ENCODE measurements at places on chromosomes 4 and X. TPM values are rescaled to one million over a fixed set of nuclear protein-coding genes. Genes with fewer than 3 reads are reported as not detected.

DNA sequence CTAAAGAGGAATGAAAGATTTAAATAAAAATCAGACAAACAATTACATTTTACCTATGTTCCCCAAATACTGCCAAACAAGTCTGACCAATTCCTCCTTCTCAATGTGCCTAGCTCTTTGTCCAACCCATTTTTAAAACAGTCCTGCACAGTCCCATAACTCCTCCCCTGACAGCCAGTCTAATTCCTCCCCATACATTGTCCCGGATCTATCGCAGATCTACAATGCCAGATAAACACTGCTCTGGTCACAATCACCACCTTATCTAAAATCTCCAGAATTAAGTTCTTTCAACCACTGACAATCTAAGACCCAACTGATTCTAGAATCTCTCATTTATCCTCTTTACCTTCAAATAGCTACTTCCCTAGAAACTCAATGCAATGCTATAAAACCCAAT is 176.0 kb downstream of the APBB2 start:
- DNase-seq: no peak

DNA sequence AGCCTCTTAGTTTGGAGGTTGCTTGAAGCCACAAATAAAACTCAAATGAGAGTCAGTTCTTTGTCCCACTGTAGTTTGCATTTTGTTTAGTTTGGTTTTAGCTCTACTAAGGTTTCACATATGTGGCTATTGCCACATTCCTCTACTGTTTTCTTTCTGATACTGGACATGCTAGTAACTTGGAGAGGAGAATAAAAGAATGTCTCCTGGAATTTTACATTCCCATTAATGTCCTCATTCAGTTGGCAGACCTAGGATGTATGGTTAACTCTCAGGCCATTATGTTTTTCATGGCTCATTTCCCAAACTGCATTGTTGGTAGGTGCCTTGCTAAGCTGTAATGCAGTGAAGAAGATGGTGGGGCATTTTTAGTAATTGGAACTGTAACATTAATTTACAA is 29.9 kb downstream of the UPRT start:
- peak; percentile 3 for DNase-seq

IL3RA gene
- not detected for total RNA-seq

- DNase-seq: no peak
Observed at GRCh38 chr4:184616633-184617551, 32.4 kb downstream of the CASP3 start.

DNA sequence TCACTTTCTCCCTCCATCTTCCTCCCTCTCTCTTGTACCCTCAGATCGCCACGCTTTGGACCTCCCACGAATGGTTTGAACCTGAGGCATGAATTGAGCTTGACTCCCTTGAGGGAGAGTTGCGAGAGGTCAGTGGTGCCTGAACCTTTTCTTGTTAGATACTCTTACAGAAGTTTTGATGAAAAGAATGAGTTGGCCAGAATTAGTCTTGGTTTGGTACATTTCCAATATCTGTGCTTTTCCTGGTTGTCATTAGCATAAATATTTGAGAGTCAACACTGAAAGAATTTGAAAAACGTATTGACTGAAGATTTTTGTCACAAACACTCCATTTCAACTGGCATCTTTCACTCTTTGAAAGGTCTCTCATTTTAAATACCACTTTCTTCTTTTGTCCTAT is 510.6 kb upstream of the DIPK2B start:
- DNase-seq: no peak

MAGEA1 gene
- not detected for total RNA-seq

DNA sequence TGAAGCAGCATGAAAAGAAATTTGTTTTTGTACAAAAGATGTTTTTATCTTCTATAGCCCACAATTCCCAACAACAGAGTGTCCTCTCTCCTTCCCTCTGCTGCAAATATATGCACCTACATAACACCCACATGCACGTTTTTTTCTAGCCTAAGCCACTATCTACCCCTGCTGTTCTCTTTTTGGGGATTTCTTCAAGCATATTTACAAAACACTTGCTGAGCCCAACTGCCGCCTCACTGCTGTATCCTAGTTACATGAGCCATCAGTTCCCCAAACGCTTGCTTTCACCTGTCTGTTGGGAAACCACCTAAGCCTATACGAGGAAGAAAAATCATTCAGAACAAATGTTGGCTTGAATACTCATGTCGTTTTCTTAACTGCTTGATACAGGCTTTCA is 127.2 kb downstream of the CHRNA9 start:
- no peak for DNase-seq

- no peak for DNase-seq
Observed at GRCh38 chr4:54495641-54496040, 162.1 kb upstream of the KIT start.

GRCh38 chrX:30060718-30061117 is 154.6 kb upstream of the MAGEB2 start:
- DNase-seq: peak; percentile 37

DNA sequence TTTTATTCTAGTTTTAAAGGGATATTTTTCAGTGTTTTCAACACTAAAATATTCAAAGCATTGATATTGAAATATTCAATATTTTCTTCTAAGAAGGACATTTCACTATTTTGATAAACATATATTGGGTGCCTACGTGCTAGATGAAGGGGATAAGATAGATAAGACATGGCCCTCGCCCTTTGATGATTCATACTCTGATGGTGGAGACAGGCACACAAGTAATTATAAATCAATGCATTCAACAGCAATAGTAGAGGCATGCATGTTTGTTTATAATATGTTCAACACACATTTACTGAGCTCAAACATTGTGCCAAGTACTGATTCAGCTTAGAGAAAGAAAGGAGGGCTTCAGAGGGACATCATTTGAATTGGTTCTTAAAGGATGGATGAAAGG is 22.7 kb downstream of the TMEM47 start:
- DNase-seq: no peak

PDZD11 gene
- total RNA-seq: 65.2 TPM

DNA sequence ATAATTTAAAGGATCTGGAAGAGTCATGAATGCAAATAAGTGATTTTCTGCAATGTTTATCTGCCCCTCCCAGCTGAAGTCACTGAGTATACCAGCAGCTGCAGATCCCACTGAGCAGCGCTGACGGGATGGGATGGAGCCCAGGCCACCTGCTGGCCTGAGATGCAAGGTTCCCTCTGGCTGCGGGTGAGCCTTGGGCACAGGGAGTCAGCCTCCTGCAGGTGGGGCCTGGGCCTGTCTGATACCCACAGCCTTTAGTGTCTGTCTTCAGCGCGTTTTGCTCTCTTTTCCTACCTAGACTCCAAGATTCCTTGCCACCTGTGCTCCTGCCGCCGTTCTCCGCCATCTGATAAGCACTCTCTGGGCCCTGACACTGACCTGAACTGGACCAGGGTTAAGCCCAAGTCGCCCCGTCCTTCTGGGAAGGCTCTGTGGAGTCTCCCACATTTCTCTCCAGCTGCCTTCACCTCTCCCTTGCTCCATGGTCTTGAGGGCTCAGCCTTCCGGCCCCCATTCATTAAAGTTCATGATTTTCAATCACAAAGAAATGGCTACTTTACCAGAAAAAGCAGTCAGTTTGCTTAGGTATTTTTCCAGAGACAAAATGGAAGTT is 223.1 kb upstream of the FAT1 start:
- peak; percentile 65 for DNase-seq

CCDC149 gene
- total RNA-seq: 5.1 TPM

Data from myocyte (in vitro differentiated cells).